ENCODE measurements at places on chromosomes 1 and 21.

DNA sequence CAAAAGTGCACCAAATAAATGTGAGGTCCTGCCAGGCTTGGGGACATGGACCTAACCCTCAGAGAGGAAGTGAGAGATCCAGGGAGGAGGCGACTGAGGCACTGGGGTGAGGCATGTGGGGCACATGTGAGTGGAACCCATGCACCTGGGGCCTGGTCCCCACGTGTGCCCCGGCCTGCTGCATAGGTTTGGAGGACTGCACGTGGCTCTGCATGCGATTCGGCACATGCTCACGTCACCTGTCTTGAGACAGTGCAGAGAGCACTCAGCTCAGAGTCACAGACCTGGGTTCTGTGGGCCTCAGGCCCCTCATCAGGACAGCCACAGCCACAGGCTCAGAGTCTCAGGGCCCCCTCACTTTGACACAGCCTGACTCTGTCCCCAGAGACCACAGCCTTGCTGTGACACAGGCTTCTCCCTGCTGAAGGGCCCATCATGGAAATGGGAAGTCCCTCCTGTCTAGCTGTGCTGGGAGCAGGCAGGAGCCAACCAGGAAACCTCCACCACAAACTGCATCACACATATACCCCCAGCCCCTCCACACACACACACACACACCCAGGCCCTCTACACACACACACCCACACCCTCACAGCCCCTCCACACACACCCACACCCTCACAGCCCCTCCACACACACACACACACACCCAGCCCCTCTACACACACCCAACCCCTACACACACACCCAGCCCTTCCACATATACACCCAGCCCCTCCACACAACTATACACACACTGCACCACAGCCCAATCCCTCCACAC is 48.2 kb downstream of the SLC9A1 start:
- DNase-seq, result no peak

DNA sequence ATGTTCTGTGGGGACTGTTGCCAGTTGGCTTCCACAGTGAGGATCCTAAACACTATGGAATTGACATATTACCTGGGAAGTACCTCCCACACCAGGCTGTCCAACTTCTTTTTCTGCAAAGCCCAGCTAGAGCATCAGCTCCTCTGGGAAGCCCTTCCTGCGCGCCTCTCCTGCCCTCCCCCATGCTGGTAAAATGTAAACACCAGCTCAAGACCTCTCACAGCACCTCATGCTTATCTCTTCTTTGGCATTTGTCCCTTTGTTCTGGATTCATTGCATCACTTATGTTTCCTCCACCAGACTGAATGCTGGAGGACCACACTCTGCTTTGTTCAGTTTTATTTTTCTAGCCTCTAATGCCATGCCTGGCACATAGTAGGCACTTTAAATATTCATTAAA is 172.1 kb downstream of the HHAT start:
- no peak for DNase-seq

DNA sequence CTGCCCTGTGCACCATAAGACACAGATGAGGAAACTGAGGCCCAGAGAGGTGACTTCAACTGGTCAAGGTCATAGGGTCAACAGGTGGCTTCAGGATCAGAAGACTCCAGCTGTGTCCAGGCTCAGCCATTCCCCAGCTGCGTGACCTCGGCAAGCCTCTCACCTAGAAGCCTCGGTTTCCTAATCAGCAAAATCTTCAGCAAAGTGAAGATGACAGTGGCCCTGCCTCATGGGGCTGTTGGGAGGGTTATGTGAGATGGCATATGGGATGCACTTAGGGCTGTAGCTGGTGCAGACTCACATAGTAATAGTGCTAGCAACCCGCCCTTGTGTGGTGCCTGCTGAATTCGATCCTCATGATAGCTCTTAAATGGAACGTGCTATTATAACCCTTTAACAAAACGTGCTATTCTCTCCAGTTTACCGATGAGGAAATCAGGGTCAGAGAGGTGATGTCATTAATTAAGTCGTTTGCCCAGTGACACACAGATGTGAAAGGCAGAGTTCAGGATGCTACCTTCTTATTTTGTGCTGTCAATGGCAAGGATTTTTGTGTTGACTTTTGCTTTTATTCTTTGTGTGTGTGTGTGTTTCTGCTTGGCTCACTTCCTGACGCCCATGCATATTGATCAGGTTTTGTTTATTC is 472.9 kb downstream of the MATN1 start:
- DNase-seq, result no peak

DNA sequence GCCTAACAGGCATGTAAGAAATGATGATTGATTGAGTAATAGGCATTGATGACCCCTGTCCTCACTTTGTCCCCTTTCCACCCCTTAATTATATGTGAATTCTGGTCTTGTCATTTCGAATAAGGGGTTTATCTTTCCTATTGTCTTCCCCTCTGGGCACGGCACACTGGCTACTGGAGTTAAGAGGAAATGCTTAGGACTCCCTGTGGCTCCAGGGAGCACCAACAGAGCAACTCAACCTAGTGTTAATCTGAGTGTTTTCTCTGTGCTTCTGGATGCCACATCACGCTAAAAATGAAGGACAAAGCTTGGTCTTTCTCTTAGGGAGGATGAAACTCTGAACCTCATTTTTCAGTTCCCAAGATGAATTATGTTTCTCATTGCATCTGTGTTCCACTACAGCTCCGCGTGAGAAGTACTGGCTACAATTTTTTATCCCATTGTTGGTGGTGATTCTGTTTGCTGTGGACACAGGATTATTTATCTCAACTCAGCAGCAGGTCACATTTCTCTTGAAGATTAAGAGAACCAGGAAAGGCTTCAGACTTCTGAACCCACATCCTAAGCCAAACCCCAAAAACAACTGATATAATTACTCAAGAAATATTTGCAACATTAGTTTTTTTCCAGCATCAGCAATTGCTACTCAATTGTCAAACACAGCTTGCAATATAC is 5.3 kb downstream of the FCER1A start:
- DNase-seq, result no peak

- no peak for DNase-seq
These were observed 21.8 kb downstream of the ADARB1 start for GRCh38 chr21:45096217-45096616.

- no peak for DNase-seq
These were observed 14.8 kb upstream of the KIF1B start for GRCh38 chr1:10195570-10195969.

DNA sequence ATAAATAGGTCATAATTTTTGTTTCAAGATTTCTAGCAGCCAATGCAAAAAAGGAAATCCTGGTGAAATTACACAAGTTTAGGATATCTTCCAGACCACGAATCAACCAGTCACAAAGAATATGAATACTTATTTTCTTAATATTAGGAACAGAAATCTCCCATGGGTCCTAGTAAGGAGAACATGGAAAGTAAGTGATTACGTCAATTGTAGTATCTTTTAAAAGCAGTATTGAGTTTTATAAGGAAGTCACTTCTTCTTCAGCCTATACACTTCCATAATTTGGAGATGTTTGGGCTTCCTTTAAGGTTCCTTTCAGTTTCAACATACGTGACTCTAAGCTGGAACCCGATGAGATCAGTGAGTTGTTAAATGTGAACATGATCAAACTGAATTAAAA is 534.5 kb downstream of the USP25 start:
- no peak for DNase-seq

DNA sequence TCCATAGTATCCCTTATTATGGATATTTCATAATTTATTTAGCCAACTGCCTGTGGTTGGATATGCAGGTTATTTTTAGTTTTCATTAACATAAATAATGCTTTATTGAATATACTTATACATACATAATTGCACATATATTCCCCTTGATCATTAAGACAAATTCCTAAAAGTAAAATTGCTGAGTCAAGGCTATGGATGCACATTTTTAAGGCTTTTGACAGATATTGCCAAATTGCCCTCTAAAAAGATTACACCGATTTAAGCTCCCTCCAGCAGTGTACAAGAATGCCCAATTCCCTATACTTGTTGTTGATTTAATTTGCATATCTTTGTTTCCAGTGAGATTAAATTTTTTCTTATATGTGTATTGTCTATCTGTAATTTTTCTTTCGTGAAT is 176.7 kb downstream of the C1orf94 start:
- no peak for DNase-seq

DNA sequence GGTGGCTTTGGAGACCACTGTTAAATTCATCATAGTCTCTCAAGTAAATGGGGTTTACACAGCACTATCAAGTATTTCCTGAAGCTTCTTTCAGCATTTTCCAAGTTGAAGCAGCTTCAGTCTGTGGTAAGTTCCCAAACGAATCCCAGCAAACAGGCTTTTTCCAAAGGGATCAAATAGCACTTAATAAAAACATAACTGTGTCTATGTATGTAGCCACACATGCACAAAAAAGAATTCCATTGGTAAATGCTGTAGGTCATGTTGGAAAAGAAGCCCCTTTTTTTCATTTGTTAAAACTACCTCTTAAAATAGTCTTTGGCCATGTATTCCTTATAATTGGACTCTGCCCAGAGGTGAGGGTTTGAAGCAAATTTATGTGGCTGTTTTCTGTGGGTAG is 69.8 kb downstream of the HHAT start:
- no peak for DNase-seq

- no peak for DNase-seq
These were observed 98.8 kb downstream of the RHOU start for GRCh38 chr1:228833911-228834688.

All from T1000 (cell line).